Eye (tissue), 1 donor: ENCODE measurements at places on chromosomes 6 and 20.

DNA sequence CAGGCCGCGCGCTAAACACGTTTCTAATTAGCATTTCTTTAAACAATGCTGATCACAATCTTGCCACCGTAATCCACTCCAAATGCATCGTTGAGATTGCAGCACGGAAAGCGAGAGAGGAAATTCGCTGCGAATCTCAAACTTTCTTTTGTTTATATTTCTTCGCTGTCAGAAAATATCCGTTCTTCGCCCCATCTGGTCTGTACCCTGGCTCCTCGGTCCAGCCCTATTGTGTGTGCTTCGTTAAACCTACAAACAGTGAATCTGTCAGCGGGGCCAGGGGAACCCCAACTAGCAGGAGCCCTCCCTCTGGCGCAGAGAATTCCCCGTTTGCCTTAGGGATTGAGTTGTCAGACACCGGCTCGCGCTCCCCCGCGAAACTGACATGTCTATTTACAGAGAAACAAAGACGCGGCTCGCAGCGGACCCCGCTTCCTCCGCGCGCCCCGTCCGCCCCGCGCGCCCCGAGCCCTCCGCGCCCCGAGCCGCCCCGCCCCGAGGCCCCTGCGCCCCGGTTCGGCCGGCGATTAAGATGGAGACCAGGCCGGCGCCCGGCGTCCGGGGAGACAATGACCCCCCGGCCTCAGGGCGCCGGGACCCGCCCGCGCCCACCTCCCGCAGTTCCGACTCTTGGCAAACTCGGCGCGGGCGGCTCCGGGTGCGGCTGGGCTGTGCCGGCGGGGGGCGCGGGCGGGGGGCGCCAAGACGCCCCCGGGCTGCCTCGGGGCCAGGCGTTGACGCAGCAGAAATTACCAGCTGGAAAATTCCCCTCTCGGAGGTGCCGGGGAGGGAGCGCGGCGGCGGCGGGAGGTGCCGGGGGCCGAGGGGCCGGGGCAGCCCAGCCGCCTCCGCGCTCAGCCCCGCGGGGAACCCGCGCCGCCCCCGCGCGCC lies 874 bp downstream of the ZBTB46 start:
- DNase-seq: peak; percentile 58

DNA sequence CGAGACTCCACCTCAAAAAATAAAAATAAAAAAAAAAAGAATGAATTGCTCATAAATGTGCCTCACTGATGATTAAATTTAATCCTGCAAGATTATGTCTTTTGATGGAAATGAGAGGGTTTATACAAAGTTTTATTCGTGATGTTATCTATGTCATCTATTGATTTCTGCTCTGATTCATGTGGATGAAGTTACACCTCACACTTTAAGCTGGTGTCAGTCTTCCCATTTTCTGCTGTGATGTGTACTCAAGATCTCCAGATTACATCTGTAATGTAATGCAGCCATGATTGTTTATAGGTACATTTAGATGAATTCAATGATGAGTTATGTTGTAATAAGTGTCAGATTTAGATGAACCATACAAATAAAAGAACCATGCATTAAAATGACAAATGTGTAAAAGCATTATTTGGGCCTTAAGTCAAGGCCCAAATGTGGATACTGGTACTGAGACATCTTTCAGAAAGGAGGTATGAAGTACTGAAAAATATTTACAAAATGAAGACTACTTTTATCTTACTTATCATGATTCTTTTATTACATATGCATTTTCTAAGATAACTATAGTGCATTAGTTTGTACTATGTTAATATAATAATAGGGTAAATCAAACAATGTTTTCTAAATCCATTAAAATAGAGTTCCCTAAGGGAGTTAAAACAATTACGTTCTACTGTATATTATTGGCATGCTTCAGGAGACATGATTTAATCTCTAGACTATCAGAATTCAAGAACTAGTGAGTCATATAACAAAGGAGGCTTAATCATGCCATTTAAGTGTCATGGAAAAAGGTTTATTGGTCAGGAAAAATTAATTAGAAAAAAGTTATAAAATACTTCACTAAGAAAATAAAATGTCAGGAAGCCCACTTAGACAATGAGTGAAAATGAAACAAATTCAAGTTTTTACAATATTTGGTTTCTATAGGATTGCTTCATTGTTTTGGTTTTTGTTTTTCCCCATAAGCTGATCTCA lies 34.5 kb downstream of the HCRTR2 start:
- no peak for DNase-seq

- no peak for DNase-seq
Observed at GRCh38 chr20:23641936-23642751, 4.4 kb upstream of the CST3 start.

- DNase-seq: no peak
Observed at GRCh38 chr6:17397764-17398194, 4.4 kb downstream of the CAP2 start.

GRCh38 chr6:56093776-56094175 lies 153.6 kb downstream of the COL21A1 start:
- DNase-seq: no peak

DNA sequence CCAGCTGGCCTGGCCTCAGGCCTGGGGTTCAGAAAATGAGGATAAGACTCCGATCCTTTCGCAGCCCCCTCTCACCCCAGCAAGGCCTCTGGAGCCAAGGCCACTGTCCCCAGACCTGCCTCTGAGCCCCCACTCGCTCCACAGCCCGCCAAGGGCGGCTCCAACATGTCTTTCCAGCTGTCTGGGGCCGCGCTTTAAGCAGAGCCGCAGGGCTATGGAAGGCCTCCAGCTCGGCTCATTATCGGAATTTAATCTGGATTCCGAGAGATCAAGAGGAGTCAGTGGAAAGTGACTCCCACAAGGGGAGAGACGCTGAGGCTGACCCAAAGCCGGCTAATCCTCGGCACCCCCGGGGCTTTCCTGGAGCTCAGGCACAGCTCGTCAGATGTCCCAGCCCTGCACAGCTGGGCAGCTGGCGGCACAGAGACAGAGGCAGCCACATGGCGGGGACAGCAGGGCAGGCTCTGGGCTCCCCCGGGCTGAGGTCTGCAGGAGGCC lies 41.8 kb downstream of the BMP7 start:
- peak; percentile 85 for DNase-seq

- no peak for DNase-seq
Observed at GRCh38 chr6:128124713-128125112, 223.9 kb upstream of the THEMIS start.

GRCh38 chr6:96990462-96990861 lies 65.9 kb downstream of the KLHL32 start:
- DNase-seq: no peak

DNA sequence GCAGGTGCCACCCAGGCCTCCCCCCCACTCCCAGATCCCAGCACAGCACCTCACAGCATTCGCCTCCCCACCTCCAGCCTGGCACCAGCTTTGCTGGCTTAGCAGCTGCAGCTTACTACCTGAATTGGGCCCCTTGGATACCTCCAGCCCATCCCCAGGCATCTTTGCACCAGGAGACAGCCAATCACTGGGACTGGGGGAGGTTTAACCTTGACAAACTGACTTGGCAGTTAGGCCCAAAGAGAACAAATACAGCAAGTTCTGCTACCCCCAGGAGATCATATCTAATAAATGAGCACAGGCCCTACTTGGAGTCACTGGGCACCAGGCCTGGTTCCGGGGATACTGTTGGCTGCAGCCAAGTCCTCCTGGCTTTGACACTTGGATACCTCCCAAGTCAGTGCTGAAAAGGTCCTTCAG lies 8.8 kb downstream of the PDRG1 start:
- no peak for DNase-seq

- DNase-seq: peak; percentile 50
Observed at GRCh38 chr20:25984933-25985332, 288.3 kb upstream of the ZNF337 start.

- DNase-seq: no peak
Observed at GRCh38 chr20:37544386-37544785, 16.7 kb upstream of the BLCAP start.

DNA sequence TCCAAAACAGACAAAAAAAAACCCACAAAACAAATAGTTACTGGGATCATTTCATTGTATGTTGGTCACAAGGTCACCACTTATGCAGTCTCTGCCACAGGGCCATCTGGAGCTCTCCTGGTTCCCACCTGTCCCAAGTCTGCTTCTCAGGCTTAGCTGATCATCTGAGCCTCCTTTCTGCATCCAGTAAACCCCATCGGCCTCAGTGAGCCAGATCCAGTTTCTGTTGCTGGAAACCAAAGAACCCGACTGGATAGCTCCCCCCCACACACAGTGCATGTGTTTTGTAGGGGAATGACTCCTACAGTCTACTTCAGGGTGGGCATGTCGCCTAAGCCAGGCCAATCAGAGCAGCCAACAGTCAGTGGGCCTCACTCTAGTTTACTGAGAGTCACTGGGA lies 233.3 kb downstream of the PREX1 start:
- no peak for DNase-seq

GRCh38 chr20:12225898-12226297 lies 308.2 kb downstream of the BTBD3 start:
- DNase-seq: no peak

- DNase-seq: peak; percentile 94
Observed at GRCh38 chr6:37705239-37706051, 7.8 kb upstream of the MDGA1 start.

GRCh38 chr6:156564127-156564806 lies 212.9 kb upstream of the ARID1B start:
- peak; percentile 91 for DNase-seq

GRCh38 chr6:139381216-139381865 lies 6.9 kb upstream of the CITED2 start:
- peak; percentile 26 for DNase-seq

- no peak for DNase-seq
Observed at GRCh38 chr6:88164061-88164460, 2.1 kb downstream of the CNR1 start.

DNA sequence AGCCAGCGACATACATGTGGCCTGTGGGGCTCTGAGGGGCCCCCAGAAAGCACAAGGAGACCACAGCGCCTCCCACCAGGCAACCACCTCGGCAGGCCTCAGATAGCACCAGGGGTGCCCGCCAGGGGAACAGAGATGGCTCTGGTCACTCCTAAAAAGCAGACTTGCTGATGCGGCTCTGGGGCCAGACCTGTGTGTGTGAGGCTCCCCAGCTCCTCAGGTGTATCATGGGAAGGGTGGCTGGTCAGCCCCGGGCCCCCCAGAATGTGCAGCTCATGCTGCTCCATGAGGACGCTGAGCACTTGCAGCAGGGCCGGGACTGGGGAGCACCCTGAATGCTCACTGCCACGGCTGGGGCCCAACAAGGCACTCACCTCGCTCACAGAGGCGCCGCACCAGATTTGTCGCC lies 60.2 kb downstream of the PYGB start:
- DNase-seq: no peak

DNA sequence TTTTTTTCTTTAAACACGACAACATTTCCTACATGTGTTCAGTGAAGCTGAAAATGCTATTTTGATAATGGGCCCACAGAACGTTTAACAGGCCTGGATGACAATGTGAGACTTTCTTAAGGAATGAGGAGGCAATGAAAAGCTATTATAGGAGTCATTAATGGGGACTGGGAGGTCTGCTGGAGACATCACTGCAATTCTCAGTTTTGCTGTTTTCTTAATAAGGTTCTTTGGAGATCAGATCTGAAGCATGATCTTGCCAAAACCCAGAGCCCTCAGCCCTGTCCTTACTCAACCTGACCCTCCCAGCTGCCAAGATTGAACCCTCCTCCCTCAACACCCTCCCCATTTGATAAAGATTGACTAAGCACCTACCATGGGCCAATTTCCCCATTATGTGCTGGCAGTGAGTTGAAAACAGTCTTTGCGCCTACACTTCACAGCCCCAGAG lies 353.1 kb downstream of the MAFB start:
- DNase-seq: peak; percentile 35
